Muscle of arm (tissue), 14 donors: ENCODE measurements at places on chromosomes 5 and 9.

GRCh38 chr5:102902647-102903046, 147.5 kb downstream of the PAM start:
- no peak for DNase-seq

- no peak for DNase-seq
These were observed 224.4 kb downstream of the TENT4A start for GRCh38 chr5:6937677-6938076.

DNA sequence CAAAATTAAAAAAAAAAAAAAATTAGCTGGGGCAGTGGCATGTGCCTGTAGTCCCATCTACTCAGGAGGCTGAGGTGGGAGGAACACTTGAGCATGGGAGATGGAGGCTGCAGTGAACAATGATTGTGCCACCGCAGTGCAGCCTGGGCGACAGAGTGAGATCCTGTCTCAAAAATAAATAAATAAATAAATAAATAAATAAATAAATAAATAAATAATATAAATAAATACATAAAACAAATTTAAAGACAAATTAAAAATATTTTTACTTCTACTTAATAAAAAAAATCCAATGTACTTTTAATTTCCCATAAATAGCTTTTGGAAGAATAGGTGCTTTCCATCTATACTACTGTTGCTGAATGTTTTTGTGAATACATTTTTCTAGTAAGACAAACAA, 598.4 kb upstream of the EDIL3 start:
- DNase-seq: no peak

GRCh38 chr5:43255704-43256103, 57.5 kb downstream of the HMGCS1 start:
- no peak for DNase-seq

GRCh38 chr9:113302792-113303418, at the start of gene RNF183:
Gene RNF183 (minus strand): TSS chr9:113303376. CDS start chr9:113298184, 5,192 bp downstream.
- DNase-seq: no peak
